ENCODE measurements at places on chromosomes 3 and 15.

DNA sequence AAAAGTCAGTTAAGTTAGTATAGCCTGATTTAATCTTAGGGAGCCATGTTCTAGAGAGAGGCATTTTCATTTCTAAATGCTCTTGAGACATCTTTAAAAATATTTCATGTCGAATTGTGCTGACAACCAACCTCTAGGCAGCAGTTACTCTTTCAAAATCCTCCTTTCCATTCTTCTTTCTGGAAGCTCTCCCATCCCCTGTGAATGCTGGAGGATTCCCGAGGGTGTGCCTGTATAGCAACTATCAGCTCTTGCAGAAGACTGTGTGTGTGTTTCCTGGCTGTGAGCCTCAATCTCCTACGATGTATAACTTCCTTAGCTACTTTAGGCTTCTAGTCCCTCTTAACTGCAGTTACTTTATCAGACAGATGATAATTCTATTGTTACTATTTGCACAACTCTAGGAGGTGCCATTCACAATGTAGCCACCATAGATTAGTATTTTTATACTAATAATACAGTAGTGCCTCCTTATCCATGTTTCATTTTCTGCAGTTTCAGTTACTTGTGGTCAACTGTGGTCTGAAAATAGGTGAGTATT is 250.3 kb downstream of the EDEM1 start:
- DNase-seq, result no peak

- no peak for DNase-seq
These were observed 820.1 kb upstream of the EPHA6 start for GRCh38 chr3:95994338-95994737.

DNA sequence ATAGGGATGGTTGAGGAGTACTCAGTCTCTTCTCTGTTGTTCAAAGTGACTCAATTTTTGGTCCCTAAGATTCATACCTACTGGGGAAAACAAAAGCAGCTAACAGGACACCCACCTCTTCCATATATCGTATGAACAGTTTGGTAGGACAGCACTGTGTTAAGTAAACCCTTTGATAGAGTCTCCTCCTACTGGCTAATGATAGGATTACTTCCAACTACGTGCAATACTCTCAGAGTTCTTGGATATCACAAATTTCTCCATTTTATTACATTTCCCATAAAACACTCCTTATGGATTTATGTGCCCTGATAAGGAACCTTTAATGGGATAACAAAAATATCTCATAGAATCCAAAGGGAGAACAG is 200.2 kb upstream of the GOLGA6L4 start:
- DNase-seq, result no peak

DNA sequence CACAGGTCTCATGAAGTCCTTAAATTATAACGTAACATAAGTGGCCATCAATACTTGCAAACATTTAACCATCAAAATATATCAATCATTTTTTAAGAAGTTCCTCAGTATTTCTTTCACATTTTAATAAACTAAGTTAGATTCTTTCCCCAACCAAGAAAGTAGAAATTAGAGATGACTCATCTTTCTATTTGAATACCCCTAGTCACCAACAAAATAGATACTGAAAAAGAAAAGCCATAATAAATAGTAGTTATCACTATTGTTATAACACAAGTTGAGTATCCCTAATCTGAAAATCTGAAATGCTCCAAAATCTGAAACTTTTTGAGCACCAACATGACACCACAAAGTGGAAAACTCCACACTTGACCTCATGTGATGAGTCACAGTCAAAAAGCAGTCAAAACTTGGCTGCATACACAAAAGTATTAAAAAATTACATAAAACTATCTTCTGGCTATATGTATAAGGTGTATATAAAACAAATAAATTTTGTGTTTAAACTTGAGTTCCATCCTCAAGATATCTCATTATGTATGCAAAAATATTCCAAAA is 3.7 kb downstream of the SHQ1 start:
- no peak for DNase-seq

GRCh38 chr3:46383211-46383950 is 12.6 kb downstream of the CCR5 start:
- DNase-seq, result no peak

- DNase-seq, result no peak
These were observed 188.9 kb downstream of the MEIS2 start for GRCh38 chr15:36911322-36911944.

DNA sequence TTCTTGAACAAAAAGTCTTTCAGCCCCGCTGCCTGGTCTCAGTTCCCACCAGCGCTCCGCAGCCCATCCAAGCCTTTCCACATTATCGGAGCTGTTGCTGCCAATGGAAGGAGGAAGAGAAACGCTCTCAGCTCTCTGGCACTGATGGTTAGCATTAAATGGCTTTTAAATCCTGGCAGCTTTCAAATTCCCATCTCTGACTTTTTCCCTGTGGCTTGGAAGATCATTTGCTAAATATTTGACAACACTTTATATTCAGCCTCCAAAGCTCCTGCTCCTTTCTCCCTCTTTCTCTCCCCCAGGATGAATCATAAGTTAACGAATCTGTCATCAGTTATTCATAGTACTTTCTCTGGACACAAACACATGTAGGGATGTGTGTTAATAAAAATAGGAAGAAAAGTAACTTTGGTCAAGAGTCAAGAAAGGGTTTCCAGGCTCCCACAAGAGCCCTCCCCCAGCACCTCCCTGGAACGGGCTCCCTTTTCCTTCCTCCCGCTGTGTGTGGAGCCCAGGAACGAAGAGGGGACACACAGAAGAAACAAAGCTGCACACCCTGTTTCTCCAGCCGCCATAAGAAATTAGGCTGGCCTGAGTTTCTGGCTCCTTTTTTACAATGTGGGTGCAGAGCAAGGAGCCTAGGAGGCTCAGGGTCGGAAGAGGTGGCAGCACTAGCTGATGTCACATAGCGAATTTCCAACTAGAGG is 47.6 kb upstream of the TSEN2 start:
- DNase-seq, result no peak

- peak; percentile 14 for DNase-seq
These were observed 43.1 kb downstream of the PDE8A start for GRCh38 chr15:85024509-85025336.

DNA sequence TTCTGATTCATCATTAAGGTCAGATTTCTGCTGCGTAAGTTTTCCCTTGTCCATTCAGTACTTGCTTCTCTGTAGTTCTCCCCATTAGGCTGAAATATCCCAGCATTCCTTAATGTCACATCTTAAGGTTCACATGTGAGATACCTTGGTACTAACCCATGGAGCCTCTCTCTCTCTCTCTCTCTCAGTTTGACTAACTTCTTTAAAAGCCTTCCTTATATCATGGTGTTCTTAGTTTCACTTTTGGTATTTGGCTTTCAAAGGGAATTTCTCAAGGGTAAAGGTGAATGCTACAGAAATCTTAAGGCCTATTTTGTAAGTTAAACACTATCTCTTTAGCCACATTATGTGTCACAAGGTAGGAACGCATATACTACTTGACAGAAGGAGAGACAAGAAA is 427.3 kb upstream of the ZNF717 start:
- DNase-seq, result no peak

DNA sequence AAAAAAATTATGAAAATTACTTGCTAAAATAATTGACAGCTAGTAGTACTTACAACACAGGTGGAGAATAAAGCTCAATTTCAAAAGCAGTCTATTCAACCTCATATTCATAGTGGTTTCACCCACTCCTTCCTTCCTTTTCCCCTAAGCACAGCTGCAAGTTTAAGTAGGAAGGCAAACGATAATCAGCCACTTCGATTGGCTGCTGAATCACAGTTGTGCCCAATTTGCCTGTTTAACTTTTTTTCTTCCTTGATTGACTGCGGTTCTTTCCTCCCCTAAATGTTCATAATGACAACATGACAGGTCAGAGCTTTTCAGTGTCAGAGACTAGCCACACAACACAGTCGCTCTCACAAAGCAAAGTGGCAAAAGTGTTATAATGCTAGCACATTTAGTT is 468.0 kb upstream of the GBE1 start:
- DNase-seq, result no peak

- DNase-seq, result no peak
These were observed 640.8 kb downstream of the TUSC7 start for GRCh38 chr3:117350371-117350770.

- no peak for DNase-seq
These were observed 6.4 kb upstream of the ERICH6 start for GRCh38 chr3:150710097-150710496.

GRCh38 chr15:100663915-100664281 is 61.5 kb downstream of the ASB7 start:
- DNase-seq, result no peak

Measured in CD4-positive, alpha-beta T cell treated with Interleukin-17A for 4 hours (primary cell).